Stimulated activated naive CD4-positive, alpha-beta T cell treated with Interleukin-2 at 50 U/mL for 16 hours (primary cell): ENCODE measurements at places on chromosomes 5 and 9.

GRCh38 chr9:37650873-37651768 lies at the start of gene FRMPD1:
FRMPD1 (plus strand) TSS chr9:37650954; CDS start chr9:37692642, 41,688 bp downstream.
- DNase-seq: peak; percentile 43

GRCh38 chr5:168152660-168153059 lies 138.8 kb upstream of the WWC1 start:
- no peak for DNase-seq

DNA sequence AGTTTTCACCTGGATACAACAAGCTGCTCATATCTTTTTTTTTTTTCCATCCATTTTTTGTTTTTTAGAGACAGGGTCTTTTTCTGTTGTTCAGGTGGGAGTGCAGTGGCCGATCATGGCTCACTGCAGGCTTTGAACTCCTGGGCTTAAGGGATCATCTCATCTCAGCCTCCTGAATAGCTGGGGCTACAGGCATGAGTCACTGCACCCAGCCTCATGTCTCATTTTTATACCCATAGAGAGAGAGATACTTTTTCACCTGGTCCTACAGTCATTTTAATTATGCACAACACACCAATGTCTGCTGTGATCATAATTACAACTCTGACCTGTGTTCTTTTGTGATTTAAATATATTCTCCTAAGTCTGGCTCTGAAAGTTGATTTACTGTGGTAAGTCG lies 84.4 kb downstream of the KIF4B start:
- DNase-seq: no peak

DNA sequence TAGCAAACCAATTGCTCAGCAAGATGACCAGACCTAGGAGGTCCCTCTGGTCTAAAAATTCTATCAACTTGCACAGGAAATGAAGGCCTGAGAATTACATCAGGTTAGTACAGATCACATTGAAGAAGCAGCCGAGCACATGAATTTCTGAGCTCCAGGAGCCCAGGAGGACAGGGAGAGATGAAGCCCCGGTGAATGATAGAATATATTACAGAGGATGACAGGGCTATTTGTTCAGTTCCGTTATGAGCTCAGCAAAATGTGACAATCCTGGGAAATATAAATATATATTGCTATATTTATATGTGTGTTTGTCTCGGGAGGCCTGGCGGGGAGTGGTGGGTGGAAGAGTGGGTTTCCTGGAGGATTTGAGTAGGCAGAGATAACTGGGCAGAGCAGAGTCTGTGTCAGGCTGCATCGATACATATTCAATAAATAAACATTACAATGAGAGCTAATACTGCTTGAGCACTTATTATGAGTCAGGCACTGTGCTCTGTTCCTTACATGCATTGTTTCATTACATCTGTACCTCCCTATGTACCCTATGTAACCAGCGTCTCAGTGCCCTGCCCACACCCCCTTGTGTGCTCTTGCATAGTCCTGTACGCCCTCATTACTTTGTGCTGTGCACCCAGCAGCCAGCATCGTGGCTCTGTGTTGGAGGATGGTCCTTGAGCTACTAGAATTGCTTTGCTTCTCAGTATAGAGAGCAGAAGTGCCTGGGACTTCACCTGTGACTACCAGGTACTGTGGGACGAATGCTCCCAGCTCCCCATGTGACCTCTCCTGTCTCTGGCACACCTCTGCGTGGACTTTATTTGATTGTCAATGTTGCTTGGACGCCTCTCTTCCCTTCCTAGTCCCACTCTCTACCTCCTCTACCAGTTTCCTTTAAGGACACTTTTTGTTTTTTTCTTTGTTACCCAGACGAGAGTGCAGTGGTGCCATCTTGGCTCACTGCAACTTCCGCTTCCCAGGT lies 58.1 kb upstream of the KLF9 start:
- no peak for DNase-seq

- DNase-seq: no peak
Observed at GRCh38 chr5:125326150-125326510, 579.7 kb upstream of the ZNF608 start.
